Activated CD4-positive, alpha-beta T cell treated with anti-CD3 and anti-CD28 coated beads, Interleukin-2, amount 10 ng/mL, durations not matched to agents 24 days and 14 days (primary cell): ENCODE measurements at places on chromosomes 5 and 9. TPM values are rescaled to one million over a fixed set of nuclear protein-coding genes. Genes with fewer than 3 reads are reported as not detected.
A peak's percentile ranks its signal among the peaks of the same experiment; 100 is the strongest.

DNA sequence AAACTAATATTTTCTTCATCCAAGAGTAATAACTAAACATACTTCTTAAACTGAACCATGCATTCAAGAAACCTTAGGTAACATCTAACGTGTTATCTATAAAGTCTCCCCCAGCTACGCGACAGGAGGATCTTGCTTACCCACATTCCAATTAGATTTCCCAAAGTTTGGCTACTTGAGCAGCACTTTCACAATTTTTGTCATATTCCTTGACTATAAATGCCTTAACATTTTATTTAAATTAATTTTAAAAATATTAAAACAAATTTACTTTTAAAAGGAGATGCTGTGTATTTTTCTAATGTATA lies 25.3 kb upstream of the IFNE start:
- H3K27ac ChIP-seq, result no peak overlapping the region
- H3K36me3 ChIP-seq, result no peaks in the 10 kb centered on the region
- DNase-seq, result no peak
- H3K27me3 ChIP-seq, result peaks cover 2% of the 10 kb centered on the region

GRCh38 chr5:119367502-119368237 lies 11.9 kb downstream of the TNFAIP8 start:
- DNase-seq, result peak; percentile 75
- no peaks in the 10 kb centered on the region for H3K27me3 ChIP-seq
- H3K27ac ChIP-seq, result peak overlapping the region; percentile 96
- peaks cover 69% of the 10 kb centered on the region for H3K4me1 ChIP-seq

GRCh38 chr5:5751987-5752386 lies 329.5 kb downstream of the ICE1 start:
- H3K27me3 ChIP-seq, result peaks cover 2% of the 10 kb centered on the region
- H3K36me3 ChIP-seq, result no peaks in the 10 kb centered on the region
- H3K4me3 ChIP-seq, result no peak overlapping the region
- H3K4me1 ChIP-seq, result peaks cover 6% of the 10 kb centered on the region

DNA sequence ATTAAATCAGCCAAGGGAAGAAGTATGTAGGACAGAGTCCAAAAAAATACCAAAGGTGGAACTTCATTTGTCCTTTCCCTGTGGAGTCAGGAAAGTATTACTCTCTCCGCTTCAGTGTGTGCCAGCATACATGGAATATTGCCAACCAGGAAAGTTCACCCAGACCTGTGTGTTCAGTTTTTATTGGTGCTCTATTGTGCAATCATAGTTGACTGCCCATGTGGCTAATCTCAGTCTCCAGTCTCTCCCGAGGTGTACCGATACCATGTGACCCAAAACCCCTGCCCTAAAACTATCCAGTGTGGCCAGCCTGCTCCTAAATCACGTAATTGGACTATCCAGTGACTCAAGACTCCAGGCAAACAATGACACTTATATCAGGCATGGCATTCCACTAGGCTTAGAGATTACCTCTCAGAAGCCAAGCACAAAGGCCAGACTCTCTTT lies 38.8 kb downstream of the NFX1 start:
- H3K4me3 ChIP-seq, result no peak overlapping the region
- peaks cover 2% of the 10 kb centered on the region for H3K4me1 ChIP-seq
- H3K27me3 ChIP-seq, result no peaks in the 10 kb centered on the region
- H3K36me3 ChIP-seq, result peaks cover 68% of the 10 kb centered on the region
- H3K27ac ChIP-seq, result no peak overlapping the region

DNA sequence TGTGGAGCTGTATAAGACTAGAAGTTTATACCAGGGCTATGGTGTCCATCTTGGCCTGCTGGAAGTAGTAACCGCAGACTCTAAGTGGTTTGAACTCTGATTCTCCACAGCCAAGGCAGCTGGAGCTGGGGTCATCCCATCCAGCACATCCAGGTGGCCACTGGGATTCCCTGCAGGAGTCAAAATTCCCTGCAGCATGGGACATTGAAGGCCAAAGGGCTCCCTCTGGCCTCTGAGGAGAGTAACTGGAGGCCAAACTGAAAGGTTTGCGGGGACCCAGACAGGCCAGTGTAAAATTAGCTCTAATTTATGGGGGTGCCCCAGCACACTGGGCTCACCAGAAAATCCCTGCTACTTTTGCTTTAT lies 12.2 kb upstream of the PRXL2C start:
- no peak for DNase-seq
- H3K4me1 ChIP-seq, result peaks cover 2% of the 10 kb centered on the region
- H3K4me3 ChIP-seq, result no peak overlapping the region
- H3K27ac ChIP-seq, result no peak overlapping the region

DNA sequence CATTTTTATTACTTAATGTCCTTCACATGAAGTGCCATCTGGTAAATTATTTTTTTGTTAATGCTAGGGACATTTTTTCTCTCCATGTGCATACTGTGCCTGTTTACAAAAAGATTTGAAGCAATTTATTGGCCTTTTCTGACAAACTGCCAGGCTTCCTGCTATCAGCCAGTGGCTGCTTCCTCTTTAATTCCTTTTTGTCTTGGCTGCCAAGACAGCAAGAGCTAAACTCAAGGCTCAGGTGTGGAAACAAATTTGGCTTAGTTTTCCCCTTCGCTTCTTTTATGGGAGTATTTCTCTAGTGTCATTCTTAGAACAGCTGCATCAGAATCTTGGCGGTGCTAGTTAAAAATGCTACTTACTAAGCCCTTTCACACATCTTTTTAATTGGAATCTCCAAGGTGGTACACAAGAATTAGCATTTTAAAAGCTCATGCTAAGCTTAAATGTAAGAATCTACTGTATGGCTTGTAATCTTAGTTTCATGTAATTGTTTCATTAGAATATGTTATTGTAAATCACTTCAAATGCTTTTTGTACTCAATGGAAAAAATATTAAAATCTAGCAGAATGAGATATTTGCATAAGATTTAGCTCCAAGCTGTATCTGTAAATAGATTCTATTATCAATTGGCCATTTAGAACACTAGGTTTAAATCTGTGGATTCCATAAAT lies 134.2 kb upstream of the RASGRF2 start:
- H3K27ac ChIP-seq, result no peak overlapping the region
- H3K4me1 ChIP-seq, result no peaks in the 10 kb centered on the region
- H3K36me3 ChIP-seq, result peaks cover 41% of the 10 kb centered on the region
- H3K4me3 ChIP-seq, result no peak overlapping the region
- DNase-seq, result no peak

DNA sequence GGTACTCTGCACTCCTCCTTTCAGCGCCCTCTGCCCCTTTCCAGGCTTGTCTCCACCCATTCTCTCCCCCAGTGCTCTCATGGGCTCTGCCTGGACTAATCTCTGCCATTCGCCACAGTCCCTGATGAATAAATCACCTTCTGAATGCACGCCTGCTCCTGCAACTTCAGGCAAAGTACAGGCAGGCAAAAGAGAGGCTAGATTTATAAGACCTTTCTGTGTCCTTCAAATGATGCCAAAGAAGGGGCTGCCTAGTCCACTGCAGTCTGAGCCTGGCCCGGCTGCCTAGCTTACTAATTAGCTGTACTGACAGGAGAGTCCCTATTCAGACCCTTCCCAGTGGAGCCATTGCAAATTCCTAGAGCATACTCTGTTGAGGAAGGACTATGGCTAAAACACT lies 7.4 kb downstream of the FGF1 start:
- H3K4me1 ChIP-seq, result no peaks in the 10 kb centered on the region
- H3K36me3 ChIP-seq, result no peaks in the 10 kb centered on the region
- H3K27me3 ChIP-seq, result peaks cover 6% of the 10 kb centered on the region
- H3K4me3 ChIP-seq, result no peak overlapping the region
- DNase-seq, result no peak

DNA sequence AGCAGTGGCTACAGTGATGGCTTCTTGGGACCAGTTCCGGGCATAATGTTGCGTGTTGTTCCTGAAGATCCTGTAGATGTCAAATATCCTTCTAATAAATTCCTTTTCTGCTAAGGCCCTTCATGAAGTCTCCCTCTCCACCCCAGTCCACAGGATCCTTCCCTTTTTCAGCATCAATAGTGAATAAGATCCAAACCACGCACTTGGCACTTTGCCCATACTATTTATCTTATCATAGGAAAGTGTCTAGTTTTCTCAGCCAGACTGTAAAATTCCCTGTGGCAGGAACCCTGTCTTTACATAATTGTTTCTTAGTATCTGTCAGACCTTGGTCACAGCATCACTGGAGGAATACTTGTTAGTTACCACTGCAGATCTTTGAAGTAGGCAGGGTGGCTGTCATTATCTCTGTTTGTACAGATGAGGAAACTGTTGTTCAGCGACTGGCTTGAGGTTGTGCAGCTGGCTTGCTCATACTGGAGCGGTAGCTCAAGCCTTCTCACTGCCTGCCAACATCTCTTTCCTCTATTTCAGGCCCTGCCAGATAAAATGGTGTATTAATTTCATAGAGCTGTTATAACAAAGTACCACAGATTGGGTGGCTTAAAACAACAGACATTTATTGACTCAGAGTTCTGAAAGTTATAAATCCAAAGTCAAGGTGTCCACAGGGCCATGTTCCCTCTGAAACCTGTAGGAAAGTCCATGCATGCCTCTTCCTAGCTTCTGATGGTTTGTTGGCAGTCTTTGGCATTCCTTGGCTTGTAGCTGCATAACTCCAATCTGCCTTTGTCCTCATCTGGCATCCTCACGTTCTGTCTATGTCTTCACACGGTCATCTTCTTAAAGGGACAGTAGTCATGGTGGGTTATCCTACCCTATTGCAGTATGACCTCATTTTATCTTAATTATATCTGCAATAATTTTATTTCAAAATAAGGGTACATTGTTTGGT lies 33.5 kb upstream of the APC start:
- H3K4me3 ChIP-seq, result no peak overlapping the region
- peaks cover 22% of the 10 kb centered on the region for H3K27me3 ChIP-seq

GRCh38 chr5:120600639-120601038 lies 136.5 kb downstream of the PRR16 start:
- DNase-seq, result no peak
- H3K27me3 ChIP-seq, result no peaks in the 10 kb centered on the region
- no peak overlapping the region for H3K4me3 ChIP-seq
- H3K27ac ChIP-seq, result no peak overlapping the region

DNA sequence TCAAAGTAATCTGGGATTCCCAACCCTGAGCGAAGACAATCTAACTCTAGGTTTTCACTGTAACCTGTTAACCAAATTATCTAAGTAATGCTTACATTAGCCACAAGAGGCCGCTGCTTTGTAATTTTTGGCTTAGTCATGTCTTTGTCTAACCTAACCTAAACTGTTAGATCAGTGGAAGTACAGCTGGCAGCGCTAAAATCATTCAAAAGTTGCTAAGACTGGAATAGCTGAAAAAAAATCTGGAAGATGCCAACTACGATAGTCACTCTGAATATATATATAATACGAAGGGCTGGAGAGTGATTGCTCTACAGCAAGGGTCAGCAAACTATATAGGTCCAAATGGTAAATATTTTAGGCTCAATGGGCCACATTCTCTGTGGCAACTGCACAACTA lies 60.2 kb downstream of the FBXO38 start:
- H3K36me3 ChIP-seq, result peaks cover 25% of the 10 kb centered on the region
- H3K27me3 ChIP-seq, result no peaks in the 10 kb centered on the region
- no peaks in the 10 kb centered on the region for H3K4me1 ChIP-seq
- H3K4me3 ChIP-seq, result no peak overlapping the region
- H3K27ac ChIP-seq, result no peak overlapping the region

Gene CD72
- 8.1 and 9.0 TPM in 2 replicates for total RNA-seq

Gene TMEM174
- total RNA-seq, result not detected in 2 replicates

Gene ITGA2
- total RNA-seq, result 3.5 and 3.9 TPM in 2 replicates

Gene BHMT2
- total RNA-seq, result not detected in 2 replicates
